SJCRH30 (cell line): ENCODE measurements at places on chromosomes 1 and 21. TPM values are rescaled to one million over a fixed set of nuclear protein-coding genes. Genes with fewer than 3 reads are reported as not detected.

L1TD1 gene
- total RNA-seq = not detected in 2 replicates

GRCh38 chr1:198298640-198299039 lies 141.8 kb downstream of the NEK7 start:
- no peaks in the 10 kb centered on the region for H3K27me3 ChIP-seq
- H3K4me3 ChIP-seq = no peak overlapping the region
- DNase-seq = no peak
- peaks cover 4% of the 10 kb centered on the region; the same call in 1 of the 2 replicates for H3K4me1 ChIP-seq
- no peaks in the 10 kb centered on the region for H3K36me3 ChIP-seq

DNA sequence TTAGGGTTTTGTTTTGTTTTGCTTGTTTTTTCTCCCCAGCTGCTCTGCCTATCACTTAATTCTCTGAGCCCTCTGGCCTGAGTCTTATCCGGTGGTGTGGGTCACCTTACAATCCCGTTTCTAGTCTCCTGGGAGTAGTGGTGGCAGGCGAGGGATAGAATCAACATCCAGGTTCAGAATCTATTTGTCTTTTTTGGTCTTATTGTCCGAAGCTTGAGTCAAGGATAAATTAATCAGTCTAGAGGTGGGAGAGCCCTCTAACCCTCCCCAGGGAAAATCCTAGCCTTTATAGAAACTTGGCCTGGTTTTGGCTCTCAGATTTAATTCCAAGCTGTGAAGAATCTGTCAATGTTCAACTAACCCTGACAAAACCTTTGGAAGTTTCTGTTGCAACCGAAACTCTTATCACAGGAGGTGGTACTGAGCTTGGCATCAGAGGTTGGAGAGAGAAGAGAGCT lies 246.3 kb downstream of the FGGY start:
- H3K4me3 ChIP-seq = no peak overlapping the region
- peak overlapping the region; percentile 24 for H3K27ac ChIP-seq
- H3K4me1 ChIP-seq = peaks cover 38% of the 10 kb centered on the region
- peak; percentile 87 for DNase-seq

- no peak overlapping the region for H3K27ac ChIP-seq
- no peaks in the 10 kb centered on the region for H3K27me3 ChIP-seq
- DNase-seq = no peak
- peaks cover 11% of the 10 kb centered on the region for H3K36me3 ChIP-seq
These were observed 5.2 kb downstream of the HES3 start for GRCh38 chr1:6248932-6249738.

DNA sequence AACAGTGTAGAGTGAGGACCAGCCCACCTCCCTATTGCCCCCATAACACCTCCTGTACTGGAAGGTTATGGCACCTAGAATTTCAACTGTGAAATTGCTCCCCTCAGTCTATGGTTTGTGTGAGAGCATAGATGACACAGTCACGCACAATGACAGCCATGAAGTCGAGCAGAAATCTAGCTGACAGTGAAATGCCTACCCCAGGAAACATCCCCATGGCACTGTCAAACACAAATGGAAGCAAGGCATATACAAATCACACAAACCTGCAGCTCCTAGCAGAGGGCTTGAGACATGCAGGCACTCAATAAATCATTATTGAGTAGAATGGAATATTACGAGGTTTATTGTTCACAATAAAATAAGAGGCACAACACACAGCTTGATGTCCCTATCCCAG lies 142.5 kb upstream of the ST6GALNAC5 start:
- H3K36me3 ChIP-seq = no peaks in the 10 kb centered on the region
- no peak overlapping the region for H3K27ac ChIP-seq
- no peak overlapping the region for H3K4me3 ChIP-seq
- H3K4me1 ChIP-seq = no peaks in the 10 kb centered on the region
- no peaks in the 10 kb centered on the region for H3K27me3 ChIP-seq
- DNase-seq = no peak
